ENCODE measurements at places on chromosomes 5 and 9.

DNA sequence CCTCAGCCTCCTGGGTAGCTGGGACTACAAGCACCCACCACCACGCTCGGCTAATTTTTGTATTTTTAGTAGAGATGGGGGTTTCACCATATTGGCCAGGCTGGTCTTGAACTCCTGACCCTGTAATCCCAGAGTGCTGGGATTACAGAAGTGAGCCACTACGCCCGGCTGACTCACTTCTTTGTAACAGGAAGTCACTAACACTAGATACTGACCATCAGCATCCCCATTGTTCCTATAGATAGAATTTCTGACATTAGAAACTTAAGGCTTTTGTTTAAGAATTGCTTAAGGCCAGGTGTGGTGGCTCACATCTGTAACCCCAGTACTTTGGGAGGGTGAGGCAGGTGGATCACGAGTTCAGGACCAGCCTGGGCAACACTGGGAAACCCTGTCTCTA is 42.2 kb downstream of the LEAP2 start:
- DNase-seq, result no peak

- DNase-seq, result no peak
Observed at GRCh38 chr9:78009186-78009585, 22.4 kb downstream of the GNAQ start.

GRCh38 chr9:93255994-93256877 is 72.3 kb downstream of the WNK2 start:
- DNase-seq, result no peak

- no peak for DNase-seq
Observed at GRCh38 chr9:115328228-115328627, 210.3 kb upstream of the TNC start.

DNA sequence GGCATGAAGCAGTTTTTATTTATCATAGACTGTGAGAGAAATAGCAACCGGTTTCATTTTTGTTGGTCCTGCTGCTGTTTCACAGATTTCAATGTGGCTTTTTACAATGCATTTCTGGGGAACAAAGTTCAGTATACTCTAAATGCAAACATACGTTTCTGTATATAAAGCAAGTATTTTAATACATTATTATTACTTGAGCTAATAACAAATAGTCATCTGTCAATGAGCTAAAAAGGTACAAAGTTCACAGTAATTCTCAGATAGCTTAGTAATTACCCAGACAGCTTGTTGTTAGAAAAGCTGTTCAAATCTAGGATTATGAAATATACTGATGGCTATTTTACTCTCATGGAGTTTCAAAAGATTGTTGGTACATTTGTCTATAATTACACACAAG is 50.8 kb downstream of the PBX3 start:
- no peak for DNase-seq

DNA sequence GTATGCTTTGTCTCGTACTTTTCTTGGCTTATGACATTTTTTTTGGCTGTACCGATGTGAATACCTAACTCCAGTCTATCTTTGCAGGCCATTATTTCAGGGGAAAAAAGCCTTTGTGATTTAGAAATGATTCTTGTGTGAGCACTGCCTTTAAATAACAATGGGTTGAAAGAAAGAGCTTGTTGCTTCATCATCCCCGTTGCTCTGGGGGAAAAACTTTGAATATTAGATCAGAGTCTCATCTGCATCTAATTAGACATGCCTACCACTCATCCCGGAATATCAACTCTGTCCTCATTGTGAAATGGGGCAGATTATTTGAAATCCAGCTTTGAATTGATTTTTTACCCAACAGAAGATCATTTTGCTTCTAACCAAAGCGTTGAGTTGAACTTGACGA is 13.5 kb downstream of the CXCL14 start:
- DNase-seq, result no peak

DNA sequence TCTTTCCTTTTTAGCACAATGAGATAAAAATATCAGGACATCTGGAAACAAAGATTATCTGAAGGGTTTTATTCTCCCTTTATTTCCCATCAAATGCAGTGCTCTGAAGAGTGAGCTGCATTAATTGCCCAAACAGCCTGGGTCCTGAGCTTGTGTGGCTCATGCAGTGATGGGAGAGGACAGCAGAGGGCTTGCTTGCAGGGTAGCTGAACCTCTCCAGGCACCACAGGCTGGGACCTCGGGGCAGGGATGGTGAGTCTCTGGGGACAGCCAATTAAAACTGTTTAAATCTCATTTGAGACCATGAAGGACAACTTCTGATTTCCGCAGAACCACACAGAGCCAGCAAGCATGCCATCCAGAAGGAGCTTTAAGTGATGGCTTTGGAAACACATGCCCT is 71.2 kb downstream of the PLAC8L1 start:
- DNase-seq, result no peak

DNA sequence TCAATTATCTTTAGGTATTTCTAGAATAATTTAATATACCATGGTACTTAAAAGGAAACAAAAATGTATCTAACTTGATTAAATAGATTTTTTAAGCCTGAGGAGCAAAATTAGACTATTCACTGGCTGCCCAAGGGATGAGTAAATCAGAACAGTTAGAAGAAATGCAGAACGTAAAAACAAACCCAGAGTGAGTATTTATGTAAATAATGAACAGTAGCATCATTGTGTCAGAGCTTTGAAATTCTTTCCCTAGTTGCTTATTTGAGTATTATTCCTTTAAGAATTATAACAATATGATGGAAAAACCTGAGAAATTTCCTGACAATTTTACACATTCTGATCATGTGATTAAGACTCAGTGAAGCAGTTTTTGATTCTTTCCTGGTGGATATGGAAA is 200.9 kb downstream of the GDNF start:
- no peak for DNase-seq

- no peak for DNase-seq
Observed at GRCh38 chr5:165616490-165617405, 2111.3 kb downstream of the MAT2B start.

GRCh38 chr9:80556631-80557030 is 984.9 kb downstream of the TLE4 start:
- DNase-seq, result no peak

DNA sequence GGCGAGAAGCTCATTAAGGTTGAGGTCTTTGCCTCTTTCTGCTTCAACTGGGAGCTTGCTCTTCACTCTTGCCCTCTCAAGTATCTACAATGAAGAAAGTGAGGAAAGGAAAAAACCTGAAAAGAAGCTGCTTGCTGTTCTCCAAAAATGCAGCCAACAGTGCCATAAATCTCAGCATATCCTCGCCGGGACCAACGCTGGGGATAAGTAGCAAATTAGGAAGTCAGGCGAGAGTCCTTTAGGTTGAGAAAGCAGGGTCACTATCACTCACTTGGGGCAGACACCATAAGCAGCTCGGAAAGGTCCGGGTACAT is 399 bp downstream of the NUP155 start:
- DNase-seq, result no peak

- no peak for DNase-seq
Observed at GRCh38 chr5:33877449-33877848, 14.3 kb downstream of the ADAMTS12 start.

- DNase-seq, result no peak
Observed at GRCh38 chr5:135811007-135811406, 23.5 kb upstream of the SLC25A48 start.

- DNase-seq, result no peak
Observed at GRCh38 chr5:5209089-5209488, 69.0 kb downstream of the ADAMTS16 start.

GRCh38 chr9:82939451-82939850 is 123.5 kb downstream of the RASEF start:
- no peak for DNase-seq

- DNase-seq, result no peak
Observed at GRCh38 chr5:141753971-141754713, 72.1 kb upstream of the ARAP3 start.

GRCh38 chr9:36813154-36813553 is 220.9 kb downstream of the PAX5 start:
- DNase-seq, result no peak

- DNase-seq, result no peak
Observed at GRCh38 chr9:110213413-110214044, 5.6 kb upstream of the C9orf152 start.
